ENCODE measurements at places on chromosomes 12 and 14. TPM values are rescaled to one million over a fixed set of nuclear protein-coding genes. Genes with fewer than 3 reads are reported as not detected.

FLRT2 gene
- 166 TPM for total RNA-seq

IGF1 gene
- total RNA-seq, result 29.6 TPM

FAM177A1 gene
- 44.0 TPM for total RNA-seq

CDK4 gene
- total RNA-seq, result 111 TPM

HCAR3 gene
- 0.10 TPM for total RNA-seq

NKX2-1 gene
- total RNA-seq, result not detected

DNA sequence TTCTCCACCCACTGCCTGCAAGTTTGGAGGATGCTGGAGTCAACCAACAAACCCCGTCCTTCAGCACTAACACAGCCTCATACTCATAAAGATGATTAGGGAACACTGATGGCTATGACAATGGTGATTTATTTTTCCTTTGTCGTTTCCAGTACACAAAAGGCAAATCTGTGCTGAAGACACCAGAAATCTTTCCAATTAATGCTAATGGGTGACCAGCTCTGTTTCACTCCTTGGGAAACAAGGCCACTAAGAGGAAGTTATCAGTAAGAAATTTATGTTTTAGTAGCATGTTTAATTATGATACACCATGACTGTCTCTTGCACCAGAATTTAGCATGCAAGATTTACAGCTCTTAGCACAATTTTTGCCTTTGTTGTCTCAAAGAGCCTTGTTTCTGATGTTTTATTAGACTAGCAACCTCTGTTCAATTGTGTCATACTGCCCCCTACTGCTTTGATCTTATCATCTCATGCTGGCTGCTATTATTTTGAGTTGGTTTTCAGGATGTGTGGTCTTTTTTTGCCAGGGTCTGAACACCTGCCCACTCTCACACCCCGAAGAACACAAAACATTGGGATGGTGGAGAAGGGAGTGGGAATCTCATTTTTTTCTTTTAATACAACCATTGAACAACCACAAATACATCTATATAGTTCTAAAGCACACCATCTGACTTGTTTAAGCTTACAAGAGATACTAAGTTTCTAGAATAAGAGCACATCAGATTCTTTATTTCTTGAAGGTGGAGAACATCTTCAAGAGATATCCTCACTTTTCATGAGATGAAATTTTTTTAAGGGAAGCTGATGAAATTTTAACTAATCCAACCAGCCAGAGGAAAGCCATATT, 160.9 kb downstream of the SPTSSA start:
- H3K4me3 ChIP-seq, result no peak overlapping the region
- H3K27me3 ChIP-seq, result no peaks in the 10 kb centered on the region

GRCh38 chr14:38339696-38340095, 83.8 kb upstream of the CLEC14A start:
- no peak overlapping the region for H3K27ac ChIP-seq
- H3K4me3 ChIP-seq, result no peak overlapping the region

GRCh38 chr12:34033628-34034296, 11.5 kb downstream of the ALG10 start:
- no peaks in the 10 kb centered on the region for H3K27me3 ChIP-seq
- no peak overlapping the region for H3K27ac ChIP-seq
- no peaks in the 10 kb centered on the region for H3K4me1 ChIP-seq
- DNase-seq, result no peak
- H3K36me3 ChIP-seq, result no peaks in the 10 kb centered on the region

GRCh38 chr14:77529213-77529612, 30.6 kb upstream of the ISM2 start:
- no peak overlapping the region for H3K27ac ChIP-seq
- H3K4me3 ChIP-seq, result no peak overlapping the region
- H3K4me1 ChIP-seq, result no peaks in the 10 kb centered on the region
- DNase-seq, result no peak
- no peaks in the 10 kb centered on the region for H3K36me3 ChIP-seq
- H3K27me3 ChIP-seq, result no peaks in the 10 kb centered on the region

DNA sequence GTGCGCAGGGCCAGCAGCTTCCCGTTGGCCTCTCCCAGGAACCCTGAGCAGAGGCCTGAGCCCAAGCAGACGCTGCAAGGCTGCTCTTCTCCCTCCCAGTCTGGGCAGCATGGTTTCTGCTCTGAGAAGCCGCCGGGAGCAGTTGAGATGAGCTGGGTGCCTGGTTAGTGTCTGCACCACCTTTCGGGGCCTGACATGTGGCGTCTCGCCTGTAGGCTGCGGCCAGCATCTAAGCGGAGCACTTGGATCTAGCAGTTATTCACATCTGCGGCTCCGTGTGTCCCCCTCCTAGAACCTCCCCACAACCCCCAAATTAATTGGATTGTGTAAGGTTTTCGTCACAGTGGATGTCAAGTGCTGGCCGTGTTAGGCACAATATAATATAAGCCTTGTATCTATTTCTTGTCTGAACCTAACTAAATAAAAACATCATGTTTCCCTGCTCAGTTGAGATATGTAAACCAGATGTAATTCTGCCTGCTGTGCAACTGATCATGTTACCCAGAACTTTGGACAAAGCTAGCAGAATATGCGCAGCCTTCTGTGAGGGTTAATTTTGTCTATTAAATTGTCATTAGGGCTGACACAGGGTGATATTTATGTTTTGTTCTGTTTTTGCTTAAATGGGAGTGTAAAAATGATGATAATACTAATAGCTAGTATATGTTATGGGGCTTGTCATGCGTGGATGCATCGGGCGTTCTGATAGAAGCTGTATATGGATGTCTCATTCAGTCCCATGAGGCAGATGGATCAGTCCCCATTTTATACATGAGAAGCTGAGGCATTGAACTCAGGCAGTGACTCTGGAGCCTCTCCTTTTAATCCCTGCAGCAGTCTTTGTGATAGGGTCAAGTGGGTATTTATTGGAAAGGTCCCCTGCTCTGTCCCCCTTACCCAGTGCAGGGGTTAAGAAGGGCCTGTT, 45.8 kb downstream of the ELK3 start:
- peaks cover 11% of the 10 kb centered on the region for H3K4me1 ChIP-seq
- H3K36me3 ChIP-seq, result no peaks in the 10 kb centered on the region
- no peaks in the 10 kb centered on the region for H3K27me3 ChIP-seq
- H3K27ac ChIP-seq, result no peak overlapping the region

- no peak for DNase-seq
- H3K4me3 ChIP-seq, result no peak overlapping the region
- H3K36me3 ChIP-seq, result no peaks in the 10 kb centered on the region
- H3K4me1 ChIP-seq, result no peaks in the 10 kb centered on the region
Measured at GRCh38 chr12:323507-323906, 60.9 kb upstream of the SLC6A13 start.

DNA sequence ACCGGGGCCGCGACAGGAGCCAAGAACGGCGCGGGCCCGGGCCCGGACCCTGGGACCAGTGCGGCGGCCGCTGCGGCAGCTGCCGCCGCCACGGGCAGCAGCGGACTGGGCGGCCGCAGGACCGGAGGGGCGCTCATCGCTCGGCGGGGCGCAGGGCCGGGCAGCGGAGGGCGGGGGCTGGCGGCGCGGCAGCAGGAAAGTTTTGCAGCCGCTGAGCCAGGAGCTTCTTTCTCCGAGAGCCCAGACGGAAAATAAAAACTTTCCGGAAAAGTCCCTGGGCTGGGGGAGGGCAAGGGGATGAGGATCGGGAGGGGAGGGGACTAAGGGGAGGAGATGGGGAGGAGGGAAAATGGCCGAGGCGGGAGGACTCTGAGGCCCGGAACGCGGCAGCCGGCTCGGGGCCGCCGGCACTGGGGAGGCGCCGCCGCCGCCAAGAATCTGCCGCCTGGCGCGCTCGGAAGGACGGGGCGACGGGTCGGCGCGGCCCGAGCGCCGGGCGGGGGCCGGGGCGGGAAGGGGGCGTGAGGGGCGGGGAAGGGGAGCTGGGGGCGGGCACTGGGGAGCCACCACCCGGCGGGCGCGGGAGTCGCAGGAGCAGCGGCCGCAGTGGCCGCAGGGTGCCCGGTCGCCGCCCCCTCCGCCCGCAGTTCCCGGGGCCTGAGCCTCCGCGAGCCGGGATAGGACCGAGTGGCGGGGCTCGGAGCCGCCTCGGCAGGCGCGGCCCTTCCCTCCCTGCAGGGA, at the start of gene PRKD1:
Gene PRKD1, minus strand, starts transcription at position 472 of the 741 bp plus-strand sequence.
- H3K36me3 ChIP-seq, result no peaks in the 10 kb centered on the region
- H3K27me3 ChIP-seq, result no peaks in the 10 kb centered on the region
- peak; percentile 72 for DNase-seq
- H3K4me1 ChIP-seq, result peaks cover 7% of the 10 kb centered on the region
- peak within 1 kb of the TSS; percentile 60 for H3K4me3 ChIP-seq
